ENCODE measurements at places on chromosomes 12 and 14. TPM values are rescaled to one million over a fixed set of nuclear protein-coding genes. Genes with fewer than 3 reads are reported as not detected.

DNA sequence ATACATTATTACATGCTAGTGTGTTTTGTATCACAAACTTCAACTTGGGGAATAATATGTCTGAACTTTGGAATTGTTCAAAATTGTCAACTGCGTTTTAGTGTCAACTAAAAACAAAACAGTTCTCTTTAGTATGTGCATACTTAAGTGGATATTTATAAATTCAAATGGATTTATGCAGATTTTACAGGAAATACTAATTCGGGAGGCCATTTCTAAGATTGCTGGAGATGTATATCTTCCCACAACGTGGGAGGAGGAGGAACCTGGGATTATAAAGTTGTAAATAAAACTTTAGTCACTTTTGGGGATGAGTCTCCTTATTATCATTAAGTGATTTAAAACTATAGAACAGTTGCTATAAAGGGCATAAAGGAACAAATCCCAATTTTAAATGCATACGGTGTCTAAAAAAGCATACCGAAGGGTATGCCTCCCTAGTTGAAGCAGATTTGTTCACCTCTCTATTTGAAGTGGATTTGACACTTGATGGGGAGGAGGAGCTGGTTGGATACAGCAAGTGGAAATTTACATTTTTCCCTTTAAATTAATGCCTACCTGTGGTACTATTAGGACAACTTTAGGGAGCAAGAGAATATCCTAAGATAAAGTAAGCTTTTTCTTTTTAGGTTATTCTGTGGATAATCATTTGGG, 2.7 kb downstream of the PDE3A start:
- H3K36me3 ChIP-seq: no peaks in the 10 kb centered on the region
- H3K4me1 ChIP-seq: peaks cover 60% of the 10 kb centered on the region
- H3K27ac ChIP-seq: peak overlapping the region; percentile 74

GRCh38 chr14:103684471-103684870, 30.8 kb downstream of the XRCC3 start:
- peak; percentile 86 for DNase-seq
- peaks cover 25% of the 10 kb centered on the region for H3K36me3 ChIP-seq
- no peaks in the 10 kb centered on the region for H3K27me3 ChIP-seq
- peaks cover 48% of the 10 kb centered on the region for H3K4me1 ChIP-seq
- H3K4me3 ChIP-seq: no peak overlapping the region

Gene GNB3
- total RNA-seq: 10.2 TPM

GRCh38 chr14:74705613-74706500, 7.0 kb downstream of the AREL1 start:
- no peak for DNase-seq
- no peak overlapping the region for H3K4me3 ChIP-seq

Gene KCNC2
- not detected for total RNA-seq

GRCh38 chr14:105249182-105250007, 1.1 kb downstream of the BTBD6 start:
- H3K27me3 ChIP-seq: no peaks in the 10 kb centered on the region
- peaks cover 35% of the 10 kb centered on the region for H3K4me1 ChIP-seq

Gene PLEKHH1
- 0.65 TPM for total RNA-seq

DNA sequence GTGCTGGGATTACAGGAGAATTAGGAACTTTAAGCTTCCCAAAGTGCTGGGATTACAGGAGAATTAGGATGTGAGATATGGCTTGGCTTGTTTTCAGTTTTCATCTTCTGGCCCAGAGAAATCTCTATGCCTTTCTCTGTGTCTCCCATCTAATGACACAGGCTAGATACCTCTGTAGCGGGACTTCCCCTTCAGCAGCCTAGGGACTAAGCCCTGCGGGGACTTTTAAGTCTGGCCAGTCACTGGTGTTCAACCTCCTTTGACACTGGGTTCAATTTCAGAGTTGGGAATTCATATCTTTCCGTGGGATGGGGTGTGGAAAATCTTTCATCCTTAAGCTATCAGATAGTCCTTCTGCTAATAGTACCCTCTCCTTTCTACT, 6.2 kb downstream of the RFC5 start:
- no peak overlapping the region for H3K27ac ChIP-seq
- H3K4me3 ChIP-seq: no peak overlapping the region
- H3K27me3 ChIP-seq: no peaks in the 10 kb centered on the region
- peaks cover 3% of the 10 kb centered on the region for H3K4me1 ChIP-seq
- DNase-seq: no peak

- no peak overlapping the region for H3K27ac ChIP-seq
- no peaks in the 10 kb centered on the region for H3K27me3 ChIP-seq
- H3K36me3 ChIP-seq: peaks cover 33% of the 10 kb centered on the region
These were observed 25.0 kb downstream of the CREBL2 start for GRCh38 chr12:12636641-12637040.

- no peaks in the 10 kb centered on the region for H3K27me3 ChIP-seq
- no peak for DNase-seq
- H3K36me3 ChIP-seq: no peaks in the 10 kb centered on the region
- peaks cover 77% of the 10 kb centered on the region for H3K4me1 ChIP-seq
- peak overlapping the region; percentile 97 for H3K27ac ChIP-seq
These were observed 400.3 kb downstream of the ZFP36L1 start for GRCh38 chr14:68392393-68393141.

GRCh38 chr12:124448955-124449622, 118.3 kb downstream of the NCOR2 start:
- no peaks in the 10 kb centered on the region for H3K27me3 ChIP-seq
- peaks cover 27% of the 10 kb centered on the region for H3K4me1 ChIP-seq
- peak; percentile 59 for DNase-seq

Gene PLXNC1
- total RNA-seq: 0.67 TPM

Gene INHBC
- total RNA-seq: not detected

Data from chondrocyte (in vitro differentiated cells).